Stomach (tissue), 19 donors: ENCODE measurements at places on chromosomes 3 and 15. TPM values are rescaled to one million over a fixed set of nuclear protein-coding genes. Genes with fewer than 3 reads are reported as not detected.

The CD80 gene
- not detected for total RNA-seq

The GABRR3 gene
- not detected for total RNA-seq

The GP9 gene
- total RNA-seq = not detected

The KBTBD8 gene
- not detected for total RNA-seq

The STX19 gene
- not detected for total RNA-seq

The A4GNT gene
- total RNA-seq = 19.8 TPM

DNA sequence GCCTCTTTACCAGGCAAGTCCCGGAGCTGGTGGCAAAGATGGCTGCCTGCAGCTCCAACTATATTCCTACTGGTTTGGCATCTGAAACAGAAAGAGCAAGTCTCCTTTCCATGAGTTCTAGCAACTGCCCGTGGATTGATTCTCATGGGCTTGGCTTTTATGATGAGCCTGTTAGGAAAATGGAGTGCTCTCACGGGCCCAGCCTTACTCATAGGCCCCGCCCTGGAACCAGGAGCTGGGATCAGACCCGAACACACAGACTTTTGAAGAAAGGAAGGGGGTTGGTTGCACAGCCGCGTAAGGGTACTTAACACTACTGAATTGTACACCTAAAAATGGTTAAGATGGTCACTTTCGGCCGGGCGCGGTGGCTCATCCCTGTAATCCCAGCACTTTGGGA lies 2.9 kb downstream of the NRROS start:
- H3K4me3 ChIP-seq = peak overlapping the region; percentile 8
- DNase-seq = no peak
- H3K27ac ChIP-seq = peak overlapping the region; percentile 20
- H3K27me3 ChIP-seq = peaks cover 16% of the 10 kb centered on the region

DNA sequence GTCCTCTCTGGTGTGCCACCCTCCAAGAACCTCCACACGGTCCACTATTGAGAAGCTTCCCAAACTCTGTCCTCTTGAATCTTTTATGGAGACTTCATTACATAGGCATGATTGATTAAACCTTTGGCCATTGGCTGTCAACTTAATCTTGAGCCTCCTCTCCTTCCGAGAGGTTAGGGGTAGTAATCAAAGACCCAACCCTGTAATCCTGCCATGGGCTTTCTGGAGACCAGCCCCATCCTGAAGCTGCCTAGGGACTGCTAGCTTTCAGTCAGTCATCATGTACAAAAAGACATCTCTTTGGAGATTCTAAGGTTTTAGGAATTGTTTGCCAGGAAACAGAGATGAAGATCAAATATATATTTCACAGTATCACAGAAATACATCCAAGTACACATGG lies 37.0 kb downstream of the APH1B start:
- no peak for DNase-seq
- H3K4me3 ChIP-seq = no peak overlapping the region
- no peaks in the 10 kb centered on the region for H3K36me3 ChIP-seq
- H3K27ac ChIP-seq = no peak overlapping the region
- no peaks in the 10 kb centered on the region for H3K27me3 ChIP-seq

GRCh38 chr3:23830869-23831484 lies 25.2 kb downstream of the UBE2E1 start:
- H3K4me1 ChIP-seq = peaks cover 5% of the 10 kb centered on the region
- DNase-seq = no peak
- H3K36me3 ChIP-seq = no peaks in the 10 kb centered on the region
- no peaks in the 10 kb centered on the region for H3K27me3 ChIP-seq

GRCh38 chr3:42535981-42536784 lies 33.7 kb downstream of the VIPR1 start:
- H3K4me1 ChIP-seq = peaks cover 19% of the 10 kb centered on the region
- H3K27me3 ChIP-seq = no peaks in the 10 kb centered on the region

DNA sequence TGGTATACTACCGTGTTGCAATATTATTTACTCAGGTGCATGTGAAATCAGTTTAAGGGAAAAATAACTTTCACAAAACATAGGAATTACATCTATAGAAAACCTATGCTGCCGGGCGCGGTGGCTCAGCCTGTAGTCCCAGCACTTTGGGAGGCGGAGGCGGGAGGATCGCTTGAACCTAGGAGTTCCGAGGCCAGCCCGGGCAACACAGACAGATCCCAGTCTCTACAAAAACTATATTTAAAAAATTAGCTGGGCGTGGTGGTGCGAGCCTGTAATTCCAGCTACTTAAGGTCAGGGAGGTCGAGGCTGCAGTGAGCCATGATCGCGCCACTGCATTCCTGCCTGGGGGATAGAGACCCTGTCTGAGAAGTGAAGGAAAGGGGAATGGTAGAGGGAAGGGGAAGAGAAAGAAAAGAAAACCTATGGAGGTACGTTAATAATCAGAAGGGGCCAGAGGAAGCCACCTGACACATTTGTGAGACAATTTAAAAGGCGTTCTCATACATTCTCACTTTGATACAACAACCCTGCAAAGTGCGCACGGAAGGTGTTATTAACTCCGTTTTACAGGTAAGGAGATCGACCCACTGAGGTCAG lies 456 bp upstream of the TMEM62 start:
- H3K27me3 ChIP-seq = no peaks in the 10 kb centered on the region
- peaks cover 27% of the 10 kb centered on the region for H3K36me3 ChIP-seq
- H3K4me1 ChIP-seq = peaks cover 27% of the 10 kb centered on the region
- peak overlapping the region; percentile 87 for H3K4me3 ChIP-seq
- peak overlapping the region; percentile 91 for H3K27ac ChIP-seq

DNA sequence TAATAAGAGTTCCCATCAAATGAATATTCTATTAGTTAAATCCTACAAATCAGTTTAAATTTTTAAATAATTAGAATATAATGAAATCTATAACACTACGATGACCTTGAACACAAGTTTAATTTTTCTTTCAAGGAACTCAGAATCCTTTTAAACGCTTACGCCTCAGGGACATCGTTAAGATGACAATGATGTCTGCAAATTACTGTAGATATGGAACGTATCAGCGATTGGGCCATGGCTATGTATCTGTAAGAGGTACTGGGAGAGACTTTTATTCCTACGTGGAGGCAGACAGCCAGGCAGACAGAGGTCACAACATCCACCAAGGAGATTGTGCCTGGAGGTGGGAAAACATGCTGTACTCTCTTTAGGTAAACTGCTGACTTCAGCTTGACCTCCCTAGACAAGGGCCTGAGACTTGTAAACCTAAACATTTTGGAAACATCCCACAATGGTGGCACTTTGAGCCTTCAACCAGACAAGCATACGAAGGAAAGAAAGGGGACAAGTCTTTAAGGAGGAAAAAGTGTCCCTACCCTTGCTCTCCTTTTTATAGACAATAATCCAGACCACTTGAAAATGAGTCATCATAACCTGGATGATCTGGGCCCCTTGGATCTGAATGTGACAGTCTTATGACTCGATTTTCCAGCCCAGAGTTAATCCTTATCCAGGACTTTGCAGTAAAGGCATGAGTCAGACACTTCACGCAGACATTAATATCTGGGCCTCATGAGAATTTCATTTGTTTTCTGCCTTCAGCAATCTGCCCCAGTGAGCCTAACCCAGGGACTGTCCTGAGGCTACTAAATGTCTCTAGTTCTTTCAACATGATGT lies 6.8 kb upstream of the LDHAL6B start:
- H3K27me3 ChIP-seq = no peaks in the 10 kb centered on the region
- H3K4me3 ChIP-seq = no peak overlapping the region
- no peaks in the 10 kb centered on the region for H3K4me1 ChIP-seq
- no peak for DNase-seq

GRCh38 chr3:188343894-188344293 lies 189.9 kb downstream of the LPP start:
- H3K27me3 ChIP-seq = no peaks in the 10 kb centered on the region
- H3K27ac ChIP-seq = peak overlapping the region; percentile 46
- H3K4me3 ChIP-seq = no peak overlapping the region
- no peak for DNase-seq
- no peaks in the 10 kb centered on the region for H3K36me3 ChIP-seq

DNA sequence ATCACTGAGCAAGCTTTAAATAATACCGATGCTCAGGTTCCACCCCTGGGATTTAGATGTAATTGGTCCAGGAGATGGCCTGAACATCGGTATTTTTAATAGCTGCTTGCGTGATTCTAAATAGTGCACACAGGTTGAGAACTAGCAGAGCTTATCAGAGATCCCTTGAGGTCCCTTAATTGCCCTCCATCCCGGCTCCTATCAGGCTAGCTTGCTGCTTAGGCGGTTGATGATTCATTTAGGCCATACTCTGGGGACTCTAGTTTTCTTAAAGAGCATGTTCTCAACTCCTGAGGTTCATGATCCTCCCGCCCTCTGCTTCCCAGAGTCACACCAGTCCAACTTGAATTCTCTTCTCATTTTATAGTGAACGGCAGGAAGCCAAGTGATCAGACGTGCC lies 280.3 kb downstream of the FEZF2 start:
- H3K27me3 ChIP-seq = no peaks in the 10 kb centered on the region
- no peaks in the 10 kb centered on the region for H3K36me3 ChIP-seq
- no peak overlapping the region for H3K27ac ChIP-seq
- DNase-seq = no peak

- no peak overlapping the region for H3K4me3 ChIP-seq
- DNase-seq = no peak
- H3K27me3 ChIP-seq = no peaks in the 10 kb centered on the region
- H3K27ac ChIP-seq = no peak overlapping the region
- no peaks in the 10 kb centered on the region for H3K4me1 ChIP-seq
Observed at GRCh38 chr3:45528429-45528828, 66.1 kb upstream of the LIMD1 start.

GRCh38 chr3:158749526-158749925 lies 17.3 kb upstream of the RARRES1 start:
- H3K27ac ChIP-seq = no peak overlapping the region
- no peaks in the 10 kb centered on the region for H3K4me1 ChIP-seq
- H3K36me3 ChIP-seq = peaks cover 31% of the 10 kb centered on the region
- no peak overlapping the region for H3K4me3 ChIP-seq
- no peaks in the 10 kb centered on the region for H3K27me3 ChIP-seq

GRCh38 chr15:89361451-89362202 lies 27.0 kb upstream of the POLG start:
- peak; percentile 92 for DNase-seq
- peaks cover 56% of the 10 kb centered on the region for H3K27me3 ChIP-seq
- no peak overlapping the region for H3K4me3 ChIP-seq
- no peaks in the 10 kb centered on the region for H3K36me3 ChIP-seq
- no peak overlapping the region for H3K27ac ChIP-seq
- peaks cover 30% of the 10 kb centered on the region for H3K4me1 ChIP-seq

- no peak for DNase-seq
- peaks cover 84% of the 10 kb centered on the region for H3K4me1 ChIP-seq
- peak overlapping the region; percentile 83 for H3K4me3 ChIP-seq
- H3K27me3 ChIP-seq = no peaks in the 10 kb centered on the region
- no peaks in the 10 kb centered on the region for H3K36me3 ChIP-seq
Observed at GRCh38 chr3:53161820-53162671, 1.0 kb downstream of the PRKCD start.

- H3K36me3 ChIP-seq = no peaks in the 10 kb centered on the region
- H3K27me3 ChIP-seq = no peaks in the 10 kb centered on the region
- peak; percentile 77 for DNase-seq
- peak overlapping the region; percentile 26 for H3K27ac ChIP-seq
- H3K4me3 ChIP-seq = no peak overlapping the region
Observed at GRCh38 chr15:70494852-70495571, 268.3 kb downstream of the UACA start.

DNA sequence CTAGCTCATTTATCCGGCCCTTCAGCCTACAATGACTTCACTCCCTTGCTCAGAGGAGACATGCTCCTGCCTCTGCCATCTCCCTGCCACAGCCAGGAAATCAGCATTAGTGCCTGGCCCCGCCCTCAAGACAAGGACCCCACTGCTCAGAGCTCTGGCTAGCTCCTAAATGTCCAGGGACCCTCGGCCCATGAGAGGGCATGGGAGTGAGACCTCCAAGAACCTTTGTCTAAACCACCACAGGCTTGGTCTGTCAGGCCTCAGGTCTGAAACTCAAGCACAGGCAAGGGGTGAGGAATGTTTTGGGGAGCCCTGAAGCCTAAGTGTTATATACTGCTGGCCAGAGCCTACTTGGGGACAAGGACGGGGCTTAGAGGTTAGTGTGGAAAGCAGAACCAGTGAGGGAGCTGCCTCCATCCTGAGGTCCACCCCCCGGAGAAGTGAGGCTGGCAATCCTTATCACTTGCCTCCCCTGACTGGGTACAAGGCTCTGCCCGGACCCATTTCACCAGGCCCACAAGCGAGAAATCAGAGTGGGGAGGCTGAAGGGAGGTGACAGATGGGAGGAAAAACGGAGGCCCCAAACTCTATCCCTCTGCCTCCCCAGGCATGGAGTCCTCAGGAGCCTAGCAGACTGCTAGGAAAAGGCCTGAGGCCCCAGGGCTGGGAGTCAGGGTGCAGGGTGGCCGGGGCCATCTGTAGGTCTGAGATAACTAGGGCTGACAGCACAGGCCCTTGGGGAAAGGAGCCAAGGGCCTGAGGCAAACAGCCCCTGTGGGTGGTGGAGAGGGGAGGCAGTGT lies 18.8 kb downstream of the SHF start:
- DNase-seq = no peak
- no peak overlapping the region for H3K4me3 ChIP-seq
- no peaks in the 10 kb centered on the region for H3K27me3 ChIP-seq
- H3K27ac ChIP-seq = no peak overlapping the region

DNA sequence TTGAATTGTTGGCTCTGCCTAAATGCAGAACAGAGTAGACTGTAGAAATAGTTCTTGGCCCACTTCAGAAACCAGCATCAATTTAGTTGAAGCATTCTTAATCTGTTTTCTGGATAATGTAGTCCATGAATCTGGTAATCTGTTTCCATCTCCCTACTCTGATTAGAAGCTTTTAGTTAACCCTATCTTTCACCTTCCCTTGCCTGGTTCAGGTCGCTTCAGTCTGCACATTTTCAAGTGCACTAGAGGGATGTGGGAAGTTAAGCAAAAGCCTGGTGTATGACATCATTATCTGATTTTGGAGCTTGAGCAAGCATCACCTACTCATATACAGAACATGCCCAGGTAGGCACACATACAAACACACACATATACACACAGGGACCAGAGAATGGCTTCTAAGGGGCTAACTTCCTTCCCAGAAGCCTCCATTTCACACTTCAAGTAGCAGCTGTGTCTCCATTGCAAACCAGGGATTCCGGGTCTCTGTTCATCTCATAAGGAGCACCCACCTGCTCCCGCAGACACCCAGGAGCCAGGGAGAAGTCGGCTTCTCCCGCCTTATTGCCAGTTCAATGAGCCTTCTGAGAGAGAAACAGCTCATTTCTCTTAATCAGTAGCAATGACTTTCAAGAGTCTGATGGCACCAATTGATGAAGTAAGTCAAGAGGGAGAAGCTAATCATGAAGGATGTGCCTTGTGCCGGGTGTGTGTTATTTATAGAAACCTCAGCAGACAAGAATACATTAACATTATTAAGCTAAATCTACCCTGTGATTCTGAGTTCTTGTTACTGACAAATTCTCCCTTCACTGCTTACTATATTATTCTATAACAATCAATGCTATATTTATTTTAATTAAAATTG lies 347.9 kb upstream of the STAC start:
- H3K27me3 ChIP-seq = no peaks in the 10 kb centered on the region
- no peaks in the 10 kb centered on the region for H3K36me3 ChIP-seq

- no peaks in the 10 kb centered on the region for H3K36me3 ChIP-seq
- no peak overlapping the region for H3K4me3 ChIP-seq
- H3K27ac ChIP-seq = no peak overlapping the region
- H3K27me3 ChIP-seq = no peaks in the 10 kb centered on the region
- DNase-seq = no peak
Observed at GRCh38 chr3:12253516-12254343, 35.1 kb upstream of the PPARG start.
